Stimulated activated CD4-positive, alpha-beta T cell treated with anti-CD3 and anti-CD28 coated beads, Interleukin-1b, Interleukin-23, amount 100 ng/mL, for 4 hours (primary cell): ENCODE measurements at places on chromosomes 6 and 20.

DNA sequence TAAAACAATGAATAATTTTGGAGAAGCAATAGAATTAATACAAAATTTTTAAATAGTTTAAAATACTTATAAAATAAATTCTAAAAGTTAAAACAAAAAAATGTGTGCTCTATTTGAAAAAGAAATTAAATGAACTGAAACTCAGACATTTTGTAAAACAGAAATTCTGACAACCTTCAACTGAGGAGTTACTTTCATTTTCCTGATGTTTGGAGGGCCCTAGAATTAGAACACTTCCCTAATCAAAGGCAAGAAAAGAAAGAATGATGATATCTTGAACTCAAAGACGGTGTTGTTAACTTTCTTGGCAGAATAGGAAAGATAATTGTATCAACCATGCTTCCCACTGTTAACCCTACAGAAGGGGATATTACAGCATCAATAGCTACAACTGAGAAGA, 27.9 kb downstream of the SNX14 start:
- DNase-seq, result no peak

- no peak for DNase-seq
Observed at GRCh38 chr6:119612911-119613381, 263.4 kb upstream of the MAN1A1 start.

DNA sequence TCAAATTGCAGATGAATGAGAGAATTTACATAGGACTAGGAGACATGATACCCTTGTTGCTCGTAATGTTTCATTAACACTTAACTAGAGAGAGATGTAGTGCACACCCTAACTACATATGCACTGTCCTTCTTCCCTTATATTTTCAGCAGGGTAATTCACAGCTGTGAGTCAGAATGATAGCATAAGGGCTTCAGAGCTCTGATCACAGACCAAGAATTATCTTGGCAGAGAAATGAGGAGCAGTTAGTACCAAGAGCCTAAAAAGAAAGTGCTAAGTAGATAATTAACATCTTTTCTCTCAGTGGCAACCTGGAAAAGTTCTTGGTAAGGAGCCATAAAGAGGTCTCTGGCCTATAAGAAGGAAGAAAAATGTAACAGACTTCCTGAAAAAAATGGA, 35.8 kb downstream of the GRIK2 start:
- no peak for DNase-seq

DNA sequence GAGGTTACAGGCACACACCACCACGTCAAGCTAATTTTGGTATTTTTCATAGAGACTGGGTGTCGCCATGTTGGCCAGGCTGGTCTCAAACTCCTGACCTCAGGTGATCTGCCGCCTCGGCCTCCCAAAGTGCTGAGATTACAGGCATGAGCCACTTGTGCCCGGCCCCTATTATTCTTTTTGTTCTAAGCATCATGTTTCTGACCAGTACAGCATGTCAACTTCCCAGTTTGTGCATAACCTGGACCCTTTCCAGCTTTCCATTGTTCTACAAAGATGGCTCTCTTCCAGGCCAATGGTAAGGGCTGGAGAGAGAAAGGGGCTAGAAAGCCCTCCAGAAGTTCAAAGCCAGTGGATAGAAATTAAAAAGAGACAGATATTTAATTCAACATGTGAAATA, 91.3 kb upstream of the TNFAIP3 start:
- DNase-seq, result no peak

GRCh38 chr6:85111481-85112011, 338.3 kb upstream of the NT5E start:
- no peak for DNase-seq

DNA sequence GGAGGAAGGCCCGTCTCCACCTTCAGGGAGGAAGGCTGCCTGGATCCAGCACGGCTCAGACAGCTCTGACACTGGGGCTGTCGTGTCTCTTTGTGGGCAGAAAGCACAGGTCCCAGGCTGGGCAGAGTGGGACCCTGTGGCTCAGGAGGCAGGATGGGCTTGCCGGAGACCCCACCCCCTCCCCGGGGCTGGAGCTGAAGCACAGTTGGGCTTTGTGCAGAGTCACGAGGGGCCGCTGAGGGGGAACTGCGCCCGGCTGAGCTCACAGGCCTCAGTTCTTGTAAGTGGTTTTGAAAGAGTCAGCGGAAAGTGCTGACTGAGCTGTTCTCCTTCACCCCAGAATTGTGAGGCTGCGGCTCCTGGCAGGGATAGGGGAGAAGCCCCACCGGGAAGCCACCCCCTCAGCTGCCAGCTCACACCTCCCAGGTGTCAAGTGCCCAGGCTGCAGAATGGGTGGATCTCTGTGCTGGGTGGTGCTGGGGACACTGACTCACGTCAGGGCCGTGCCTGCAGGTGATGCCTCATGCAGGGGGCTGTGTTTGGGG, 145.5 kb upstream of the RNF24 start:
- peak; percentile 37 for DNase-seq

- peak; percentile 19 for DNase-seq
Observed at GRCh38 chr6:52574709-52575501, 2.0 kb downstream of the TRAM2 start.

DNA sequence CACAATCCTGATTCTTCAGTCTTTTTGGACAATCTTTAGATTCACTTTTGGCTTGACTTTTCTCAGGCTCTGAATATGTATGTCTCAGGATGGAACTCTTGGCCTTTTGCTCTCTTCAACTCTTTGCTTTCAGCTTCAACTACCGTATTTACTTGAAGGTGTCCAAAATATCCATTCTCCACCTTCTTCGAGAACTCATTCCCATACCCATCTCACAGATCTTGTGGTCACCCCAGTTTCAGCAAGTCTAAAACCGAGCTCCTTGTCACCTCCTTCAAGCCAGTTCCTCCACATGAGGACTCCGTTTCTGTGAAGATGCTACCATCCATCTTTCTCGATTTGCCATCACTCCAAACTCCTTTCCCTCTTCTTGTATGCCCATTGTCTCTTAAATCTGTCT, 2.0 kb upstream of the MMP24 start:
- no peak for DNase-seq
